AG09309 (cell line): ENCODE measurements at places on chromosomes 5 and 9.

DNA sequence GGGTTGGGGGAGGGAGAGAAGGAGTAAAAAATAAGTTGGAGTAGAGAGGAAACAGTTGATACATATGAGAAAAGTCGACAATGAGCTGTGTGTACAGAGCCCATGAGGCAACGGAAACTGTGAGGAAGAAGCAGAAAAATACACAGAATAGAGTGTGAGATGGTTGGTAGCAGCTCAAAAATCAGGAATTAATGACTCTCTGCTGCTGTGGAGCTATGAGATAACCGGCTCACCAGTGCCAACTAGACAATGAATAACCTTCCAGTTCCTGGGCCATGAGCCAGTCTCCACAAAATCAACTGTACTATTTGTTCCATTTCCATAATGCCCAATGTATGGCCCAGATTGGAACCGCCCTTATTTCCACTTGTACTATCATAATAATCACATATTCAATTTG, 53.1 kb upstream of the NREP start:
- no peak for DNase-seq

GRCh38 chr5:132215329-132215728, 12.3 kb downstream of the P4HA2 start:
- DNase-seq = peak; percentile 94

DNA sequence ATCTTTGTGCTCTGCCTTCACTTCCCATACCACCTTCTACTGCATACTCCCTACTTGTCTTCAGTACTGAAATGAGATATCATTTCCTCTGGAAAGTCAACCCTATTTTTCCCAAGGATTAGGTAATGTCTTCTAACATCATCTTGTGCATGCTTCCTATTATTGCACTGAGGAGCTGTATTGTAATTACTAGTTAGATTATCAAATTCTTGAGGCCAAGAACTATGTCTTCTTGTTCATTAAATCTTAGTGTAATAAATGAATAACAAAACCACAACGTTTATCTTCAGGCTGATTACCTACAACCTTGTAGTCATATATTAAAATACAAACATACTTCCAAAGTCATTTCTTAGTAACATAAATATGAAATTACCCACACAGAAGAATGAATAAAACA, 87.9 kb upstream of the POU5F2 start:
- DNase-seq = no peak

DNA sequence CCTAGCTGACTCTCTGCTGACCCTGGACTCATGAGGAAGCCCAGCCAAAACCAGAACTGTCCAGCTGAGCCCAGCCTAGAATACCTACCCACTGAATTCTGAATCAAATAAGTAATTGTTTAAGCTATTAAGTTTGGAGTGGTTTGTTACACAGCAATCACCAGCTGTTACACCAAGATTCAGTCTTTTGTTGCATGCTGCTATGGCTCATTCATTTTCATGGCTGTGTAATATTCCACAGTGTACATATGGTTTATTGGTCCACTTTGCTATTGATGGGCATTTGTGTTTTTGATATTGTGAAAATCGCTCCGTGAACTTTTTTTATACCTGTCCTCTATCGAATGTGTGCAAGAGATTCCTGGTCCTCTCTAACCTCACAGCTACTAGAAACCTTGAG, 156.4 kb downstream of the FGF18 start:
- no peak for DNase-seq

DNA sequence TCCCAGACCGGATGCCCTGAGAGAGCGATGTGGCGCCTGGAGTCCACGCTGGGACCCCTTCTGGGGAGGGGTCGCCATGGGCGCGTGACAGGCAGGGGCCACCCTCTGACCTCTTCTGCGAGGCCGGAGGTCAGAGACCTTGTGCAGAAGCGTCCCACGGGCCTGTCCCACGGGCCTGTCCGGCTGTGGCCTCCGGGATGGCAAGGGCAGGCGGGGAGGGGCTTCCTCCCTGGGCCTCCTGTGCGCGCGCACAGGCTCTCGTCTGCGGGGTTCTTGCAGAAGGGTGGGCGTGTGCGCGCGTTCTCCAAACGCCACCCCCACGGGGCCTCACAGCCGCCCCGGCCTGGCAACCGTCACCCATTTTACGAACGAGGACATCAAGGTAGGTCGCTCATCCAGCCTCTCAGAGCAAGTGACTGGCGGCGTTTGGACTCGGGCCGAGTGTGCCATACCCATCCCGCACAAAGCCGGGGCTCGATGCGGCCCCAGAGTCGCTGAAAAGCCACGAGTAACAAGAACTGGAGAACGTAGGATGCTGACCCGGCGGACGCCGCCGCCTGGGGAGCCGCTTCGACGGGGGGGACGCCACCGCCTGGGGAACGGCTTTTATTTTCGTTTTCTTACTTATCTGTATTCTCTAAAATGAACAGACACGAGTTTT, 897 bp downstream of the AHRR start:
- no peak for DNase-seq

GRCh38 chr5:78560000-78560855, 88.3 kb downstream of the LHFPL2 start:
- DNase-seq = no peak

DNA sequence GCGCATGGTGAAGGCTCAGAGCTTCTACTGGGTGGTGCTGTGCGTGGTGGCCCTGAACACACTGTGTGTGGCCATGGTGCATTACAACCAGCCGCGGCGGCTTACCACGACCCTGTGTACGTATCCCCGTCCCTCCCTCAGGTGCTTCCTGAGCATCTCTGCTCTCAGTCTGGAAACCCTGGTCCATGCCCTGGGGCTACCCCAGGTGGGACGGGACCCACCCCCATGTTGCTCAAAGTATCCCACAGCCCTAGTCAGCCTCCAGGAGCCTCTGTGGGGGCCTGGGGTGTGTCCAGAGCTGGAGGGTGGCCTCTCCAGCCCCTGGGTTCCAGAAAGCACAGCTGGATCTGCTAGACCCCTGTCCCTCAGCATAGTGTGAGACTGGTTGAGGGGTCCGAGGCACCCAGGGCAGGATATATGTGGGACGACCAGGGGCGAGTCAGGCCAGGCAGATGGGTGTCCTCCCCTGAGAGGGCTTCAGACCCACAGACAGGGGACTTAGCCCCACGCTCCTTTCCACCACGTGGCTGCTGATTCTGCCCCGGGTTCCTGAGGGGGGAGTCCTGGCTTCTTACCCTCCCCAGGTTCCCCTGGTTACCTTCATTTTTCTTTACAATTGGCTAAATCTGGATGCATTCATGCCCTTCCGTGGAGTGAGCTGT, 94.0 kb downstream of the CACNA1B start:
- DNase-seq = no peak

DNA sequence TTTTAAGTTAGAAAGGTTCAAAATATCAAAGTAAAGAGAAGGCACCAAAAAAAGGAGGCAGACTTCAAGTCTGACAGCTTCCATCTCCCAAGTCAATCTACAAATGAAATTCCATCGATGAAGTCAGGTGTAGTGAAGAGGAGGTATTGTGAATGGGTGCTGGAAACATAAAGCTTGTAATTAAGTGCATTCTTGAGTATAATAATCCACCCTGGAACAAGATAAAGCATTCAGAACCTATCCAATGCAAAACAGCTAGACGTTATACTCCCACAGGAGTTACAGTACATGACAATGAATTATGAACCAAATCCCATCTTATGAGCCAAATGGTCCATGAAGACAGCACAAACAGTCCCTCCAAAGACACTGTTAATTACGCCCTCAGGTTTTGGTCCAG, 22.3 kb downstream of the BNC2 start:
- no peak for DNase-seq

- no peak for DNase-seq
Observed at GRCh38 chr9:13865869-13866268, 448.1 kb downstream of the NFIB start.

- DNase-seq = no peak
Observed at GRCh38 chr5:88727705-88728313, 155.2 kb downstream of the MEF2C start.

DNA sequence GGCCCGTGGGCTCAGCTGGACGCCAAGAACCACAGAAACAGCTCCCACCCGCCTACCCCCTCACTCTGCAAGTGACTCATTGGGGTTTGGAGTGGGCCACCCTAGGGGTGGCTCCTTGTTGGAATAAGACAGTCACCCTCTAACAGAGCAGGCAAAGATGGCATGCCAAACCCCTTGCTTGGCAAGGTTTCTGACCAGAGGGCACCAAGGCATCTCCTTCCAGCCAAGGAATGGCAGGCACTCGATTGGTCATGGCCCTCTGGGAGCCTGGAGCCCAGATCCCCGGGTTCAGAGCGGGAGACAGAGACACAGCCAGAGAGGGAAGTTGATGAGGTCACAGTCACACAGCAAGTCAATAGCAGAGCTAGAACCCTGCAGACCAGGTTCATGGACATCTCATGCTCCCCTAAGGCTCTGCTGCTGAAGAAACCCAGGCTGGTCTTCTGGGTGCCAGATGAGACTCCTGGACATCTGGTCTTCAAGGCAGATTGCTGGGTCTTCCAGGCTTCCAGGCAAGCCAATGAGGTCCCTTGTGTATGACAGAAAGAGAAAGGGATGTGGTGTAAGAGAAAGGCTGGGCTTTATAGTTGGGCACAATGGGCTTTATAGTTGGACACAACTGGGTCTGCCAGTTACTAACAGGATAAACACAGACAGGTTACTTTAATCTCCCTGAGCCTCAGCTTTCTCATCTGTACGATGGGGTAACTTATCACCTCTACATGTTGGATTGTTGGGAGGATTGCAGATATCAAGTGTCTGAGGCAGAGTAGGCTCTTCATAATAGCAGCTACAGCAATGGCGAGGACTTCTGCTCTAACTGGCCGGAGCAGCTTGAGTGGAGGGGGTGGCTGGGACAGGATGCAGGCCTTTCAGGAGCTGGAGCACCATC, 23.3 kb upstream of the KIF12 start:
- DNase-seq = no peak

DNA sequence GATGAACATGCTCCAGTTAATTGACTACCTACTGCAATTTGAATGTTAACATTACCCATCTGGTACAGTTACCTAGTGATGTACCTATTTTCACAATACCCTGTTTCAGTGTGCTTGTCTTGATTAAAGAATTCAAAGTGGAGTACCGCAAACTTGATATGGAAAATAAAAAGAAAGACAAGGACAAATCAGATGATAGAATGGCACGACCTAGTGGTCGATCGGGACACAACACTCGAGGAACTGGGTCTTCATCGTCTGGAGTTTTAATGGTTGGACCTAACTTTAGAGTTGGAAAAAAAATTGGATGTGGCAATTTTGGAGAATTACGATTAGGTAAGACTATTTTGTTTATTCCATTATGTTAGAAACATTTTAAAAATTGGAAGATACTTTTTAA, 33.5 kb downstream of the CSNK1G3 start:
- DNase-seq = no peak

- DNase-seq = no peak
Observed at GRCh38 chr5:14410068-14410393, 171.6 kb upstream of the OTULINL start.

DNA sequence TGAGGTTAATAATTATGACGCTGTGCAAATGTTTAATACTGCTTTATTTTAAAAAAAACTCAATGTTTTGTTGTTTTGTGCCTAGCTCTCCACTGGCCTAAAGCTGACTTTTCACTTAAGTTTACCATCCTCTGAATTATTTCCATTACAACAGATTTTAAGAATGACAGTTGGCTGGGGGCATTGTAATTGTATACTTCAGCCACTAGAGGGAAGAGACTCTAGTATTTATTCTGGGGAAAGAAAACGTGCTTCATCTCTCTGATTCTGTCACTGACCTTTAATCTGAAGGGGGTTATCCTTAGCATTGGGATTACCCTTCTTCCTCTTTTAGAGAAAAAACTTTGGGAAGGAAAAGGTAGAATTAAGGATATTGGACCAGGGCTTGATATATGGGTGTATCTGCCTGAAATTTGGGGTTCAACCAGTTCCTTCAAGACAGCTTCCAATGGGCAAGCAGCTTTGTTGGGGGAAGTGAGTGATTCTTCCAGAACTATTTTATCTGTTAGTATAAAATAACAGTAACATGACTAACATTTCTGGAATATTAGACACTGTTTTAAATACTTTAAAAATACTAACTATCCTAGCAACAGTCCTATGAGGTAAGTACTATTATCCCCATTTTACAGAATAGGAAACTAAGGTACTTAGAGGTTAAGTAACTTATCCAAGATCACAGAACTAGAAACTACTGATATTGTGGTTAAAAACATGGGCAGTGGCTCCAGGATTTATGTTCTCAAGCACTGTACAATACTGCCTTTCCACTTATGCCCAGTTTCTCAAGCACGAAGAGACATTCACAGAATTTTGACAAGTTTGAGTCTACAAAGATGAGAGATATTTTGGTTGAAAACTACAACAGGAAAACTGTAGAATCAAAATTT, 208.4 kb downstream of the CD180 start:
- DNase-seq = no peak

- peak; percentile 16 for DNase-seq
Observed at GRCh38 chr9:38359689-38360385, 32.7 kb upstream of the ALDH1B1 start.

DNA sequence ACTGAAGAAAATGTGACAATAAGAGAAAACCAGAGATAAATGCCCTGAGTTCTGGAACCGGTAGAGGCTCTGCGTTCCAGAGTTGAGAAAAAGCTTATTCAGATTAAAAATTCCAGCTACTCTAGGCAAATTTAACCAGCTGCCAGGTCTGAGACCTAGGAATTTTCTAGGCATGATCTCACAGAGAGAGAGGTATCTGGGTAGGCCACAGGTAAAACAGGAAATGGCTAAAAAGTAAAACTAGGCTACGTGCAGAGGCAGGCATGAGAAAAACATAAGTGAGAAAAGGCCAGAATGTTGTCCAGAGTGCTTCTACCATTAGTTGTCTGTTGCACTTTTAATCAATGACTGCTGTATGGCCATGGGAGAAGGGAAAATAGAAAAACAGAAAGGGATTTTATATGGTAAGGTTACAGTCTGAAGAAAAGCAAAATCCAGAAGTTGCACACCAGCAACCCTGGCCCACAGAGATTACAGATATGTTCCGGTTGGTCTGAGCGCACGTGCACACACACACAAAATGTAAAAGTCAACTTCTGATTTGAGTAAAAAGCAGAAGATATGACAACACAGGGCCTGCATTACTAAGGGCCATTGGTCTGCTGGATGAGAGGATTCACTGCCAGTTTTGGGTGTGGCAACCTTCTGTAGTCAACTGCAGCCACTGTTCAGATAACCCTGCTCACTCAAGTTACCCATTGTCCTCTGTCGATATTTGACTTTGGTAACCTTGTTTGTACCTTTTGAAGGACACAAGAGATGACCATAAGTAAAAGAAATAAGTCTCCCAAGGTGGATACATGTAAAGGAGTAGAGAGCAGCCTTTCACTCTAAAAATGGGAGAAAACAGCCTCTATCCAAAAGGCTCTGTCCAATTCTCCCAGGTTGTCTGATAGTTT, 266.0 kb downstream of the DTWD2 start:
- no peak for DNase-seq
